ENCODE measurements at places on chromosomes 12 and 14.
A peak's percentile ranks its signal among the peaks of the same experiment; 100 is the strongest.

GRCh38 chr14:91269076-91269991 lies 24.8 kb upstream of the GPR68 start:
- no peak for DNase-seq

DNA sequence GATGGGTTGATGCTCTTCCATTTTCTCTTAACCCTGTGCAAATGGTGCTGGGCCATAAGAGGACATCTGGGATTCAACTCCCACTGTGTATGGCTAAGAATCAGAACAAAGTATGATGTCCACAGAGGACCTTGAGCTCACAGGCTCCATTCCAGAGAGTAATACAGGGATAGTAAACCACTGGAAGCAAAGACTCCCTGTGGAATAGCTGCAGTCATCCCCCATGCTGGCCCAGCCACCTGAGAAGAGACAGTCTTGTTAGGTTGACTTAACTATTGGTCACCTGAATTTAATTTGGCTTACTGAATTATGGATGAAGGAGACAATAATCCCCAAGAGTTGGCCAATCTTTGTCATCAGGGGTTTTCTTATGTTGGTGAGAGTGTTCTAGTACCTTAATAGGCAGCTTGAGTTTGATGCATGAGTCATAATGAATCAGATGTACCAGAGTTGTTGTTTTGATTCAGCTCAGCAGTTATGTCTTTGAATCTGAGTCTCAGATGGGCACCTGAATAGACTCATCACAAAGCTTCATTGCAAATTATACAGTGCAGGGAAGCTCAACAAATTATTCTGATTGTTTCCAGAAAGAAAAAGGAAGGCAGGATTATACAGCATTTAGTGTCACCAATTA lies 122.7 kb downstream of the SSPN start:
- no peak for DNase-seq

GRCh38 chr12:120687578-120688289 lies 785 bp downstream of the MLEC start:
- DNase-seq, result no peak

GRCh38 chr12:2415568-2415944 lies 362.8 kb downstream of the CACNA1C start:
- no peak for DNase-seq

DNA sequence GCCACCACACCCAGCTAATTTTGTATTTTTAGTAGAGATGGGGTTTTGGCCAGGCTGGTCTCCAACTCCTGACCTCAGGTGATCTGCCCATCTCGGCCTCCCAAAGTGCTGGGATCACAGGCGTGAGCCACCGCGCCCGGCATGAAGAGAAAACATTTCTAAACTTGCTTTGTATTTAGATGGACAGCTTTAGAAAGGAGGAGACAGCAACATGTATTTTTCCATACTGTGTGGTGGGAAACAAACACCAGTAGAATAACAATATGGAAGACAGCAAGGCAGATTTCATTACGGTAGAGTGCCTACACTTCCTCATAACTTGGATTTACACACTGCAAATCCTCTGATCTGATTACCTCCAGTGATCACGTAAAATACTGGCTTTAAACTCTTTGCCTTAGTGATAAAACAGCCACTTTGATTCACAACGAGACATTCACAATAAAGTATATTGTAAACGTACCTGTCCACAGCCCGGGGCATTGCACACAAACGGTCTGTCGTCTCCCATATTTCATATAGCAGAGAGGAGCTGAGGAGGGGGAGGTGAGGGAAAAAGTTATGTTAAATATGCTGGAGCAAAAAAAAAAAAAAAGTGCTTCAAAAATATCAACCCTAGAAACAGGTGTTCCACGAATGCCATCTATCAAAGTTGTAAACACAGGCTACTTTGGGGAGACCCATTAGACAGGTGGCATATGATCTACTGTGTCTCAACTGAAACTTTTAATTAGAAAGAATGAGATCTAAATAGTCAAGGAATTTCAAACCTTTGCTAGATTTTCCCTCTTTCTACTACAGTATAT lies 25.5 kb downstream of the ATF7 start:
- DNase-seq, result no peak

DNA sequence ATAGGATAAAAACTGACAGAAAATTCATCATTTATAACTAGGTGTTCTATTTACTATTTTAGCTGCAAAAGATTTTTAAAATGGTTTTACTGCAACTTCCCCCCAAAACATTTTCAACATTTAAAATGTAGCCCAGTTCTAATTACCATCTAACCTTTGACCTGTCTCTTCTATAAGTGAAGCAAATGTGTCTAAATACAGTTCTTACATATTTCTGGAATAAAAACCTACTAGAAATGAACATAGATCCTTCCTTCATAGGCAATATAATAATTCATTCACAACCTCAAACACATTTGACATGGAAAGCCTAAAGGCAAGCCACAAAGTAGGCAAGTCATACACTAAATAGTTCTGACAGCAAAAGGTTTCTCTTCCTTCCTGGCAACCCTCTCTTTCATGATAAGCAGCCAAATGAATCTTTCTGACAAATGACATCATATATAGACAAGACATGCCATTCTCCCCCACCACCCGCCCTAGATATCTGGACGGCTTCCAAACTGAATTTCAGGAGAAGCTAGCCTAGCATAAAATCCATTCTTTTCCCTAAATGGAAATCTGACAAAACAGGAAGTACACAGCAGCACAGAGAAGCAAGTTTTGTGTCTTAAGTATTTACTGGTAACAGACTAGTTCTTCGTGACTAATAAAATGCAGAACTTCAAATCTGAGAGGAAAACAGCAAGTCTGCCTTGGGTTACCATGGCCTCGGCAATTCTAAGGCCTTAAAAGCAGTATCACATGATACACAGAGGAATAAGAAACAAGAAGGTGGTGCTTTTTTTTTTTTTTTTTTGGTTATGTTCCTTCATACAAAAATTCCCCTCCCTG lies 17.2 kb upstream of the ARID4A start:
- no peak for DNase-seq

DNA sequence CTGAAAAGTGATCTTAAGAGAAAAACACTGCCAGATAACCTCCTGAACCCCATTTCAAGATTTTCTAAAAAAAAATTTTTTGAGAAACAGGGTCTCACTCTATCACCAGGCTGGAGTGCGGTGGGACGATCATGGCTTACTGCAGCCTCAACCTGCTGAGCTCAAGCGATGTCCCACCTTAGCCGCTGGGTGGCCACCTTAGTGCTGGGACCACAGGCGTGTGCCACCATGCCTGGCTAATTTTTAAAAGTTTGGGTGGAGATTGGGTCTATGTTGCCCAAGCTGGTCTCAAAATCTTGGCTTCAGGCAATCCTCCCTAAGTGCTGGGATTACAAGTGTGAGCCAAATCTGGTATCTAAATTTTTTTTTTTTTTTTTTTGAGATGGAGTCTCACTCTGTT lies 3.4 kb downstream of the PNMA1 start:
- no peak for DNase-seq

- DNase-seq, result no peak
Observed at GRCh38 chr14:75702616-75703261, 41.7 kb downstream of the TTLL5 start.

GRCh38 chr12:6662906-6663742 lies at the start of gene ING4:
TSS of gene ING4 (minus strand) at chr12:6663119. CDS start at chr12:6663101, 18 bp downstream.
- peak; percentile 94 for DNase-seq

- no peak for DNase-seq
Observed at GRCh38 chr14:103600503-103600902, 28.5 kb upstream of the KLC1 start.

- no peak for DNase-seq
Observed at GRCh38 chr12:94643606-94644005, 6.8 kb downstream of the TMCC3 start.

- DNase-seq, result no peak
Observed at GRCh38 chr12:65977384-65977783, 153.1 kb downstream of the HMGA2 start.

DNA sequence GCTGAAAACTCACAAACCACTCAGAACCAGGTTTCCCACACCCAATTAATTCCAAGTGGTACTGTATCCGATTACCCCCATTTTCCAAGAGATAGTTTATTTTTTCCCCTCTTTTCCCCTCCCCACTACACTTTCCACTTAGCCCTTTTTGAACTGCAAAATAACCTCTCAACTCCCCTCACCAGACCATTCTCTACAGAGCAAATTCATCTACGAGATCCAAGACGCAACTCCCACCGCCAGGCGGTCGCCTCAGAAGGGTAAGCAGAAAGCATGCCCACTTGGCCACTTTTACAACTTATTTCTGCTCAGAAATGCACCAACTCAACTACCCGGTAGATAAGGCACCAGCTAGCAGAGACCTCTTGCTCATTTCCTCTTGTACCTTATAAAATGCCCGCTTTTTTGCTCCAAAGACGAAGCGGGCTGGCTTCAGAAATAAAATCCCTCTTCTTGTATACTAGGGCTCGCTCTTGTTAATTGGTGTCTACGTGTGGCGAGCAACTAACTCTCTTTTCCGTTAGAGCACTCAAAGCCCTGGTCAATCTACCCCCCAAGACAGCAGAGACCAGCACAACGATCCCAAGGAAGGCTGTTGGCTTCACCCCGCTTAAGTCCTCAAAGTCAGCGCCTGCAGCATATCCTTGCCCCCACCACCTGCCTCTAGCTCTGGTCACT lies 910 bp upstream of the SRP54 start:
- peak; percentile 12 for DNase-seq

GRCh38 chr12:97168804-97169203 lies 261.7 kb downstream of the NEDD1 start:
- DNase-seq, result no peak

DNA sequence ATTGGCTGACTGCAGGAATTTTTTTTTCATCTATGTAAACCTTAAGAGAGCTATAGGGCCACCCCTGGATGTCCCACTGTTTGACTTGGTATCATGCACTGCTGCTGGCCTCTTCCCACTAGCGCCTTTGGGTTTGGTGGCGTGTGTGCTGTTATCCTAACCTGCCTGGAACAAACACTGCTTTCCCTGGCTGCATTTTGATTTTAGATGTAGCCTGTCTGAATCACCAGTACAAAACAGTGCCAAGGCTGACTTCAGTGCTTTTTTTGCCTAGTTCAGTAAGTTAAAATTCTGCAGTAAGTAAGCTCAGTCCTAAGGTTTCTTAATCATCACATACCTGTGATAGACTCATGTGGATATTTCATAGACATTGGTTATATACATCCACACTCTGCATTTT lies 99.2 kb downstream of the EML1 start:
- DNase-seq, result no peak

- DNase-seq, result no peak
Observed at GRCh38 chr12:122421187-122421820, 1.2 kb downstream of the CLIP1 start.

DNA sequence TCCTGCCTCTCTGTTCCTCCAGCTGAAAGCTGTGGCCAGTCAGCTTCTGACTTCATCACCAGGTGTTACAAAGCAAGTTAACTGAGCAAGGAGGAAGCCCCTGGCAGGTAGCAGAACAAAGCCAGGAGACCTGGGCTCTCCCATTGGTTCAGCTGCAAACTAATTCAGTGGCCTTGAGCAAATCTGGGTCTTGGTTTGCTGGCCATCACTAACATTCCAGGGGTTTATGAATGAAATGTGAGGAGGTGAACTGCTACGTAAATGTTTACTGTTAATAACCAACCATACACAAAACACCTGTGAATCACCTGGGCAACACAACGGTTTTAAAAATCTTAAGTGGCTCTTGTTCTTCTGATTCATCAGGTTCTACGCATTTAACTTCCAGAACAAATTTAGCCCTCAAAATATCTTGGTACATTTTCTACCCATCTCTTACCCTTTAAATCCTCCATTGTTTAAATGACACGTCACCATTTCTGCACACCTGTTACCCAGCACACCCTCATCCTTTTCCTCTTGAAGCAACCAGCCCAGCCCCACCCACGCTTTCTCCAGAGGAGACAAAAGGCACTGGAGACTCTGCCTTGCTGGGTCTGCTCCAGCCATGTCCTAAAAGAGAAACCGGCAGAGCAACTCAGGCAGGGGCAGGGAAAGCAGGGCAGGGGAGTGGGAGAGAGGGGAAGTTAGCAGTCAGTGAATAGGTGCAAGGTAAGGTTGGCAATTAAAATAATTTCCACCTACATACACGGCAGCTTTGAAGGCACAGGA lies 49.3 kb upstream of the TSPAN11 start:
- DNase-seq, result no peak

DNA sequence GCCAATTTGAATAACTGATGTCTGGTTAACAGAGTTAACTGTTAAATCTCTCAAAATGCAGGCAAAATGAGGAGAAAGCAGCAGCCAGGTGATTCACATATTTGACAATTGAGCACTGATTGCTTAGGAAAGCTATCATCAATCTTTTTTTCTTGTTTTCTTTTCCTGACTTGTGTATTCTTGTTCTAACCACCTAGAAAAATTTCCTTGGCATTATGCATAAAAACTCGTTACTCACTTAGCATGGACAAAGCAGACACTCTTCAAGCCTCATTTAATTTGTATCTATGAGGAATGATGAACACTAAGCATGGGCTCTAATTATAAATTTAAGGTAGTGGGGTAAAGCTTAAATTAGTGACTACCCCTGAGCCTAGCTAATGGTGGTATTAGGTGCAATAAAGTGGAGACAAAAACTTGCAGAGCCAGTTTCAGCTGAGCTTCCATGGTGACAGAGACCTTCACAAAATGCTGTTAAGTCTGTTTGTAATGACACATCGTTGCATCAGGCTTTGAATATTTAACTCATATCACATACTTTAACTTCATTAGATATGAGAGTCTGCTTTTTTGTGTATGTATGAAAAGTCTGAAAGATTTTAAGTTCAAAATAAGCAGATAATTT lies 52.0 kb downstream of the RASSF9 start:
- DNase-seq, result no peak

GRCh38 chr12:124898923-124899294 lies 15.5 kb downstream of the UBC start:
- no peak for DNase-seq

DNA sequence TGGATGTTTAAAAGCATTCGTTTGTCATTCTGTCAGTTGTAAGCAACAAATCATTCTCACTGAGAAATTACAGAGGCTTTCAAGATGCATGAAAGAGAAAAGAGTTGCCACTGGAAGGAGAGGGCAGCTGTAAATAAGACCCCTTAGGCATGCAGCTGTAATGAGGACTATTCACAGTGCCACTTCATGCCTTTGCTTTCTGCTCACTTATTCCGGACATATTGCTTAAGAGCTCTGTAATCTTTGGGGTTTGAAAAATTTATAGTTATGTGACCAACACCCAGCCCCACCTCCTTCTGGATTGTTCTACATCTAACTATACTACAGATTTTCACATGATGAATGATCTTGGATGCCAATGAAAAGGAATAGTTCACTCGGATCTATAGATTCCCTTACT lies 194.8 kb upstream of the DCN start:
- DNase-seq, result no peak

All from activated CD4-positive, alpha-beta T cell treated with anti-CD3 and anti-CD28 coated beads for 1 hour (primary cell).